Neural progenitor cell (in vitro differentiated cells): ENCODE measurements at places on chromosomes 3 and 15. TPM values are rescaled to one million over a fixed set of nuclear protein-coding genes. Genes with fewer than 3 reads are reported as not detected.
A peak's percentile ranks its signal among the peaks of the same experiment; 100 is the strongest.

The IQCF5 gene
- total RNA-seq = not detected in 2 replicates

DNA sequence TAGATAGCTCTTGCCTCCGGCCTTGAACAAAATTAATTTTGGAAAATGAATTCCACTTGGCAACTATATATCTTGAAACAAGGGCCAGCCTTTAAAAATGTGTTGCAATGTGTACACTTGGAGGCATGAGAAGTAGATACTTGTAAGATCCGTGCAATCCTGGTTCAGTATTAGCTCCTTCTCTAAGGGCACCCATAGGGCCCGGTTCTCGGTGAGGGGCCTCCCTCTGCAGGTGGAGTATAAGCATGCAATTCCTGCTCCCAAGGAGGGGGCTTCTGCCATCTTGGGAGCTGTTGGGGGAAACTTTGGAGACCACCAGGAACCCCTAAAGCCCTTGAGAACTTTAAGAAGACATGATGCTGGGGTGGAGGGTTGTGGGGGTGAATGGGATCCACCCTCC lies 388.7 kb upstream of the RGMA start:
- DNase-seq = peak; percentile 38

The SNRPN gene
- 442 and 448 TPM in 2 replicates for total RNA-seq

DNA sequence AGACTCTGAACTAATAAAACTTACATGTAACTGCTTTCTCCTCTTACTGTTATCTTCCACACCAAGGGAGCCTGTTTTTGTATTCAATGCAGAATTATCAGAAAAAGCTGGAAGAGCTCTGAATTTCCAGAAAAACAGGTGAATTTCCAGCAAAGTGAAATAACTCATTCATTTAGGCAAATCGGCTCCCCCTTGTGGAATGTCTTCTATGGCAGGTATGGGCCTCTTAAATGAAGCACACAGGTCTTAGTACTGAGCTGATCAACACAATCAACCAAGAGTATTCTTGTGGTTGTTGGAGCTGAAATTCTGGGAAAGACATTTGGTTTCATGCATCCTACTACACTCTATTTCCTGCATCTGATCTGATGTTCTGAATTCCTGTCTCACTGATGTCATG lies 31.0 kb upstream of the PTPRG start:
- DNase-seq = peak; percentile 76

The FGD5 gene
- 0.24 and 0.25 TPM in 2 replicates for total RNA-seq

The SNX33 gene
- 10.1 and 20.7 TPM in 2 replicates for total RNA-seq

DNA sequence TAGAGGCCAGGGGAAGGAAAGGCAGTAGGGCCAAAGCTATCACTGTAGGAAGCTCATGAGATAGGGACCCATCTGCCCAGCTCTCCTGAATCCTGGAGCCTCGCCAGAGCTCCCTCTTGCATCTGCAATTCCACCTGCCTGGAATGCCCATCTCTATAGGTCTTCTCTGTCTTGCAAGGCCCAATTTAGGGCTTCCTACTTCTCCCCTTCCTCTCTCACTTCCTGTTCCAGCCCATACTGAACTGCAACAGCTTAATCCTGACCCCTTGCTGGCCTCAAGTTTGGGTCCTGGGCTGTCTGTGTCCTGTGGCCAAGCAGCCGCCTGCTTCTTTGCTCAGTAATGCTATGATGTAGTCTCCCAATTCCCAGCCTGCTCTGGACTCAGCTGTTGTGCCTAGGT lies 3.6 kb upstream of the PTPN23 start:
- DNase-seq = no peak

DNA sequence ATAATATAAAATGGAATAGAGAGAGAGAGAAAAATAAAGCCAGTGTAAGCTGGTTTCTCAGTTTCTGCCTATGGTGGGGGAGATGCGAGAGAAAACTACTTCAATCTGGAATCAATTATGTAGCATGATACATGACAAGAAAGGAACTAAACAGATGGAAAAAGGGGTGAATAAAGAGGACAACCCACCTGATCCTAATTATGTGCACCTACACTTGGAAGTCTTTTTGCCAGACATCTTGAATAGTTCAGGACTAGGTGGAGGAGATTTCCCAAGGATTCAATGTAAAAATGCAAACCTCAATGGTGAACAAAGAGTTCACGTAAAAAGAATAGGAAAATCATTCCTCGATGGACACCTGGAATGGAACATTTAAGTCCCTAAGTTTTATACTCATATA lies 524.4 kb upstream of the RGMA start:
- DNase-seq = no peak

DNA sequence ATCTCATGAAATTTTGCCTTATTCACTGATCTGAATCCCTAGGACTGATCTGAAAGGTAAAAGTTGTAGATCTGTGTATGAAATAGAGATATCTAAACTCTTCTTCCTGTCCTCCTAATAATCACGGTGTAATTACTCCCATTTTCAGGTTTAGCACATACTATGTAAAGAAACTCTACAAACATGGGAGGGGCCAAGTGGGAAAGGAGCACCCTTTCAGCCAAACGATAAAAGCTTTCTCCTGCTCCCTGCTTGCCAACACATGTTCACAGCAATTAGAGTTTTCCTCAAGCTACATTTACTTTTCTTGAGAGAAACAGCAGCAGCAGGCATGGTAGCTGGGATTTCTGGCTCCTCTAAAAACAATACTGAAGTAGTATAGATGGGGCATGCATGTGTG lies 71.6 kb downstream of the CHAC1 start:
- DNase-seq = no peak

The GPR87 gene
- not detected in 2 replicates for total RNA-seq

The FBXW12 gene
- 0.82 and 1.4 TPM in 2 replicates for total RNA-seq

- no peak for DNase-seq
Observed at GRCh38 chr15:71336671-71337070, 221.4 kb downstream of the THSD4 start.

- peak; percentile 81 for DNase-seq
Observed at GRCh38 chr3:57596495-57597126, 533 bp downstream of the ARF4 start.

The SAMD7 gene
- total RNA-seq = not detected in 2 replicates

- no peak for DNase-seq
Observed at GRCh38 chr3:139888561-139889140, 46.3 kb upstream of the CLSTN2 start.

- DNase-seq = no peak
Observed at GRCh38 chr3:195147649-195148080, 123.3 kb downstream of the XXYLT1 start.

GRCh38 chr3:17510265-17510664 lies 232.2 kb downstream of the TBC1D5 start:
- no peak for DNase-seq

The MFN1 gene
- 45.6 and 62.5 TPM in 2 replicates for total RNA-seq

- no peak for DNase-seq
Observed at GRCh38 chr3:55673764-55674163, 186.7 kb upstream of the WNT5A start.

GRCh38 chr3:195882002-195882441 lies 26.3 kb downstream of the TNK2 start:
- DNase-seq = no peak

The ERC2 gene
- total RNA-seq = 20.6 and 24.8 TPM in 2 replicates
